A549 treated with CORT108297 at 1 μM for 4 hours (cell line): ENCODE measurements at places on chromosomes 4 and X. TPM values are rescaled to one million over a fixed set of nuclear protein-coding genes. Genes with fewer than 3 reads are reported as not detected.

Gene PDCL2
- total RNA-seq: not detected in 5 replicates

Gene LDB2
- not detected in 5 replicates for total RNA-seq

Gene ZNF711
- 0.78 to 0.91 TPM (median 0.81 TPM) in 5 replicates for total RNA-seq

Gene CABS1
- total RNA-seq: not detected in 5 replicates
